Stimulated activated CD8-positive, alpha-beta memory T cell treated with anti-CD3 and anti-CD28 coated beads, Interleukin-15, amount 100 ng/mL, for 24 hours (primary cell): ENCODE measurements at places on chromosomes 16 and 17.

DNA sequence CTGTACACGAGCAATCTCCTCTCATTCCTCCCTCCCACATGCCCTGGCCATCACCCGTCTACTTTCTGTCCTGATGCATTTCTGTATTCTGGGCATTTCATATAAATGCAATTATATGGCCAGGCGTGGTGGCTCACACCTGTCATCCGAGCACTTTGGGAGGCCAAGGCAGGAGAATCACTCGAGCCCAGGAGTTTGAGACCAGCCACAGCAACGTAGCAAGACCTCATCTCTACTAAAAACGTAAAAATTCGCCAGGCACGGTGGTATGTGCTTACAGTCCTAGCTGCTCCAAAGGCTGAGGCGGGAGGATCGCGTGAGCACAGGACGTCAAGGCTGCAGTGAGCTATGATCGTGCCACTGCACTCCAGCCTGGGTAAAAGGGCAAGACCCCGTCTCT is 4.8 kb downstream of the MEAK7 start:
- DNase-seq, result no peak

DNA sequence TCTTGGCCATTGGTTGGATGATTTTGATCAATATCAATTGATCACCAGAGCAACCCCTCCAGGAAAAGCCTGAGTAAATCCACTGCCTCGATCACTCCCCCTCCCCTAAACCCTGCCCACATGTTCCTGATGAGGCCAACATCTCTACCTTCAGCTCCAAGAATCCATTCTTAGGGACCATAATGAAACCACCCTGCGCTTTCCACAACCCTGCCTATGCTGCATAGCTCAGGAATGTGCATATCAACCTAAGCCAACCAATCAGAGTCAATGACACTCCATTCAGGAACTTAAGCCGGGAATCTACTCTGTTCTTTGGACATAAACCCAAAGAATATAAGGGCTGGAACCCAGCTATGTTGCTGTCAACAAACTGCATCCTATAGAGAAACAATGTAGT is 86.3 kb downstream of the MYH11 start:
- no peak for DNase-seq

DNA sequence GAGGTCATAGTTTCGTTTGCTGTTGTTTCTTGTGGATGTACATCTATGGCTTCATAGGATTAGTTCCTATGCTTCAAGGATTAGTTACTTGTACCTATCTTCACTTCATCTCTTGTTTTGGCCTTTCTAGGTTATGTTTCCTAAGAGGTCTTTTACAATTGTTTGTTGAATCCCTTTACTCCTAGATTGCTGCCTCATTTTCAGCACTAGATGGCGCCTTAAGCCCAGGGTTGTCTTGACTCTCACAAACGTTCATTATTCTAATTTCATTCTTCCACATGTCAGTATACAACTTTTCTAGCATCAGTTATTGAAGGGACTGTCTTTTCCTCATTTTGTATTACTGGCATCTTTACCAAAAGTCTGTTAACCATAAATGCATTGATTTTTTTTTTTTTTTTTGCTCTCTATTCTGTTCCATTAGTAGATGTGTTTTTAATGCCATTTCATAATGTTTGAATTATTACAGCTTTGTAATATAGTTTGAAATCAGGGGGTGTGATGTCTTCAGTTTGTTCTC is 45.0 kb upstream of the NACA2 start:
- no peak for DNase-seq

GRCh38 chr17:48672340-48672739 is 46.2 kb upstream of the HOXB9 start:
- DNase-seq, result no peak

- DNase-seq, result peak; percentile 47
These were observed 28.1 kb upstream of the LGALS9 start for GRCh38 chr17:27602721-27603420.

GRCh38 chr17:82560252-82560642 is 40.7 kb downstream of the FOXK2 start:
- no peak for DNase-seq
